ENCODE measurements at places on chromosomes 13 and 19. TPM values are rescaled to one million over a fixed set of nuclear protein-coding genes. Genes with fewer than 3 reads are reported as not detected.

IGFL1 gene
- total RNA-seq, result not detected

CEACAM21 gene
- total RNA-seq, result not detected

BEST2 gene
- 10.4 TPM for total RNA-seq

TMEM255B gene
- total RNA-seq, result 0.82 TPM

TMEM86B gene
- 3.2 TPM for total RNA-seq

SLC1A6 gene
- total RNA-seq, result 18.5 TPM

ZNF611 gene
- total RNA-seq, result 10.3 TPM

FXYD7 gene
- total RNA-seq, result 15.9 TPM

ZNF724 gene
- 77.5 TPM for total RNA-seq

ABHD8 gene
- total RNA-seq, result 16.5 TPM

DNA sequence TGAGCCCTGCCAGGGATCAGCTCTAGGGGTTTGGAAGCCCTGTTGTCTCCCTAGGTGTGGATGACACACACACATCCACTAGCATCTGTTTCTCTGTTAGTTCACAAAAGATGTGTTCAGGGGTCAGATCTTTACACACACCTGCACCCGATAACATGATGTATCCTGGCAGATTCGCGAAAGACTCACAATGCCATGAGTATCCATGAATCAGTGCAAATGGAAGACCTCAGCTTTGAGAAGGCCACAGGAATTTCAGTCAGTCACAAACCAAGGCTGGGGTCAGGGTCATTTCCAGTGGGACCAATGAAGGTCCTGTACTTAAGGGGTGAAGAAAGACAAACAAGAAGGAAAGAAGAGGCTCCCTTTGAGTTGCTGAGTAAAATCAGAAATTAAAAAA, 898.2 kb downstream of the UQCRFS1 start:
- no peak for DNase-seq

- no peak for DNase-seq
Measured at GRCh38 chr13:33289966-33290365, 4.4 kb upstream of the STARD13 start.

DNA sequence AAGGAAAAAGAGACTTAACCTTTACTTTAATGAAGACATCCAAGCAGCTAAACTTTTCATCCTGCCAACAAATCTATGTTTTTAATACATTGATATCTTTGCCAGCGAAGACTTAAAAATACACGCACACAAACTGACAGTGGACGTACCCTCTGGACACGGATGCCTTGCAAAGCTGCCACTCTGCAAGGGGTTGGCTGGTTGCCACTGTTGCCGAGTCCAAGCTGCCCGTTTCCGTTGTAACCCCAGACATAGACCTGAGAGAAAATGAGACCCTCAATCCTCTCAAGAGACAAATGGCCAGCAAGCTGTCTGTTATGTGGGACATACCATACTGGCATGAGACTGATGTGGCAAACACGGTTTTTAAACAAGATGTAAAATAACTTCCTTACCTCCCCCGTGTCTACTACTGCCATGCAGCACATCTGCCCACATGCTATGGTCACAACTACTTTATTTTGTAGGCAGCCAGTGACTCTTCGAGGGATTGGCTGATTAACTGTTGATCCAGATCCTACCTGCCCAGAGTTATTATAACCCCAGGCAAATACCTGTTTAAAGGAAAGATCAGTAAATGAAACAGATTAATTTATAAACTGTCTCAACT, 21.2 kb downstream of the RCBTB2 start:
- DNase-seq, result no peak

DNA sequence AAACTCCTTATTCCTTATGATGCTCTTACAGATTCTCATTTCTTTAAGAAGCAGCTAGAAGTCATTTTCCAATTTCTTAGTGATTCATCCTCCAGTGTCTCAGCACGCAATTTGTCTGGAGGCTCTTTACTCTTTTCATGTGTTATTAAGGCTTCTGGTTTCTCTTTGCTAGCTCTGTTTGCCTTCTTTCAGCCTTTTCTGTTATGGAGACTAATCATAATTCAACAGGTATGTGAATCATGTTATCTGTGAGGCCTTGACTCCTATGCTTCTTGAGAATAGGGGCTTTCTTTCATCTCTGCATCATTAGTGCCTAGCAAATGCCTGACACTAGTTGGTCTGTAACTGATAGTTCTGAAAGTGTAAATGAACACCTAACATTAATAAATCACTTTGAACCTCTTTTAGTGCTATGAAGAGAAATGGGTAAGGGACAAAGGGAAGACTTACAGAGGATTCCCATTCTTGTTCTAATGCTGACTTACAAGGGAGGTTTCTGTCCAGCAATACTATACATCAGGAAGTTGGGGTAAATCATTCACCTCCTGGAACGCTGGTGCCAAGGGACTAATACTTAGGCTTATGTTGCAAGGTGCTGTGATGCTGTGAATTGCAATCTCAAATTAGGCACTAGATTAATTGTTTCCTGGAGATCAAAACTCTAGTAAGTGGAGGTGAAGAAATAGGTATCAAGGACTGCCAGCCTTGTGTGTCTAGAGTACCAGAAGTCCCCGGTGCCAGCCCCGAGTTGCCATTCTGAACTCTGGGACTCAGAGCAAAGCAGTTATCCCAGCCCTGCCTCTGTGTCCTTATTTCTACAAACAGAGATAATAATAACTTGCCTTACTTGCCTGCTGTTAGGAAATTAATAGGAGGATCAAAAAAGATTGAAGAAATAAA, 265.6 kb downstream of the DCLK1 start:
- no peak for DNase-seq

GRCh38 chr19:7987114-7987768, 18.2 kb downstream of the ELAVL1 start:
- DNase-seq, result no peak

DNA sequence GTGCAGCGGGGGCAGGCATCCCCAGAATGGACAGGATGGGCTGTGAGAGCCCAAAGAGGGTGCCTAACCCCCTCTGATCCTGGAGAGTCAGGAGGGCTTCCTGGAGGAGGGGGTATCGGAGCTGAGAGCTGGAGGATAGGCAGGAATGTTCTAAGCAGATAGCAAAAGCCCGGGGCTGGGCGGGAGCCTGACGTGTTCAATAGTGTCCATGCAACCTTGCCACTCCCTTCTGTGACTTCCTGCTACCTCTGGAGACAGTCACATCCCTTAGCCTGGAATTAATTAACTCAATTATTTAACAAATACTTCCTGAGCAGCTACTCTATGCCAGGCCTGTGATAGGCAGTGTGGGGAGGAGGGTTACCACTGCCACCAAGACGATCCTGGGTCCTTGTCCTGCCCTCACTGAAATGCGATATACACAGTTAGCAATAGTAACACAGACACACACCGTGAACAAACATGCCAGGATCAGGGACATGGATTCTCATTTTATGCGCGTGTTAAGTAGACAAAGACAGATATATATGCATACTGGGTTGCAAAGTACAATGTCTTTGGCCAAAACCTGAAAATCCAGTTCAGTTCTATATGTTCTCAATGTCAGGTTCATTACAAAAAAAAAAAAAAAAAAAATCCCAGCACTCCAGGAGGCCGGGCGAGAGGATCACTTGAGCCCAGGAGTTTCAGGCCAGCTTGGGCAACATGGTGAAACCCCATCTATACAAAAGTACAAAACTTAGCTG, 10.7 kb downstream of the AP2S1 start:
- no peak for DNase-seq

- peak; percentile 28 for DNase-seq
Measured at GRCh38 chr13:42001580-42001979, 40.7 kb upstream of the VWA8 start.

- DNase-seq, result no peak
Measured at GRCh38 chr19:30634996-30635975, 263.1 kb downstream of the ZNF536 start.

- DNase-seq, result no peak
Measured at GRCh38 chr13:51605698-51606097, 21.4 kb downstream of the WDFY2 start.

- DNase-seq, result no peak
Measured at GRCh38 chr19:18282788-18283141, 1.3 kb upstream of the JUND start.

DNA sequence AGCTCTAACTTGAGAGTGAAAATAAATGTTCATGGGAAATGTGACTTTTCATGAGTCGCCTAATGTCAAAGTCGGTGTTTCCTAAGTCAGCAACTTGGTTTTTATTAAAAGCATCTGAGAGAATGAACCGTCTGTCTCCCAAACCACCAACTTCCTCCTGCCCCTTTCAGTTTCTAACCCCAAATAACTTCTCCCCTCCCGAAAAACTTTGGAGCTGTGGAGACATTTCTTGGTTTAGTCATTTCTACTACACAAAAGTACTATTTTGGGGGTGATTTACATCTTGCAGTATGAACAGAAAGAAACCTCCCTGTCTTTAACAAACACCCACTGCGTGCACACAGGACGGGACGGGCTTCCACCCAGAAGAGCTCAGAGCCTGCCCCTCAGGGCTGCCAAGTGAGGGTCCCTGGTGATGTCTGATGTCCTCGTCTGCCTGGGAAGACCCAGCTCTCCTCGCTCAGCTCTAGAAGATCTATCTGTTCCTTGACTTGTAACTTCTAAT, 65.0 kb downstream of the RASA3 start:
- no peak for DNase-seq

GRCh38 chr13:100584896-100585295, 3.7 kb downstream of the GGACT start:
- peak; percentile 16 for DNase-seq

GRCh38 chr19:20858861-20859260, 64.2 kb upstream of the ZNF85 start:
- DNase-seq, result peak; percentile 58

- peak; percentile 80 for DNase-seq
Measured at GRCh38 chr19:12838182-12838885, at the start of gene MAST1. TSS of gene MAST1 (plus strand) at chr19:12838515. CDS start at chr19:12838573, 58 bp downstream.

GRCh38 chr19:42269478-42270345, 660 bp downstream of the CIC start:
- no peak for DNase-seq

- DNase-seq, result no peak
Measured at GRCh38 chr19:36026091-36026876, 6.4 kb downstream of the CLIP3 start.

DNA sequence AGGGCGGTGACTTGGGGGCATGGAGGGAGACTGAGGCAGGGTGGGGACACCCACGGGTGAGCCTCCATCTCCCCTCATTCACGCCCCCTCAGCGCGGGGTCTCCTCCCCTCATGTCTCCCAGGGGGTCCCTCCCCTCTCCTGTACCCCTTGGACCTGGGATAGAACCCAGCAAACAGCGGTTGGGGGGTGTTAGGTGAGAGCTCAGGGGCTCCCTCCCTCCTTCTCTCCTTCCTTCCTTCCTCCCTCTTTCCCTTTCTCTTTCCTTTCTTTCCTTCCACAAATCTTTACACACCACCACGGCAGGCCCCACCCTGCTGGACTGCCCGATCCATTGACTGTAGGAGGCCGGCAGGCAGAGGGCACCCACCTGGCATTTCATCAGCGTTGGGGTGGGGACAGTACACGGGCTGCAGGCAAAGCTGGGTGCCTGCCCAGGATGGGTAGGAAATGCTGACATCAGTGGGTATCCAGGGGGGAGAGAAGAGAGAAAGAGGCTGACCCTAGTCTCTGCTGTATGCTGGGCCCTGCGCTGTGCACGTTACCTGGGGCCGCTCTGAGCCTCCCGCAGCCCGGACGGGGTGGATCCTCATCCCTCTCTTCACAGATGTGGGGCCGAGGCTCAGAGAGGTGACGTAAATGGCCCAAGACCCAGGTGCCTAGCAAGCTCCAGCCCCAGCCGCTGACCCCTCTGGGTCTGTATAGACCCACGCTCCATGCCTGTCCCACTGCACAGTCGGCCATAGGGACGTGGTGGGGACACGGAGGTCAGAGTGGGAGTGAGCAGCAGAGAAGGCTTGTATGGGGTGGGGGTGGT, 3.5 kb downstream of the SSC5D start:
- no peak for DNase-seq

DNA sequence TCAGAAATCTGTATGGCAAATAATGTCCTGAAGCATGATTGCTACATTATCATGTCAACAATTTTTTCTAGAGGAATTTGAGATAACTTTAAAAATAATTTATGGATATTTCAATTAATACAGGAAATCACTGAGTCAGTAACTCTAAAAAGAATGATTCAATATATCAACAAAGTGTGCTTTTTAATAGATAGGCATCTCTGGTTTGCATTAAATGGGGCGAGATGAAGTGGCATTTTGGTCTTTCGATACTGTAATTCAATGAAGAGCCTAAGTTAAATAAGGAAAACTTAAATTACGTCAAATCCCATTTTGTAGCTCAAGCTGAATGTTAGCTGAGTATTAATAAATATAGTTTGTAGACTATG, 342.8 kb downstream of the DACH1 start:
- DNase-seq, result no peak

DNA sequence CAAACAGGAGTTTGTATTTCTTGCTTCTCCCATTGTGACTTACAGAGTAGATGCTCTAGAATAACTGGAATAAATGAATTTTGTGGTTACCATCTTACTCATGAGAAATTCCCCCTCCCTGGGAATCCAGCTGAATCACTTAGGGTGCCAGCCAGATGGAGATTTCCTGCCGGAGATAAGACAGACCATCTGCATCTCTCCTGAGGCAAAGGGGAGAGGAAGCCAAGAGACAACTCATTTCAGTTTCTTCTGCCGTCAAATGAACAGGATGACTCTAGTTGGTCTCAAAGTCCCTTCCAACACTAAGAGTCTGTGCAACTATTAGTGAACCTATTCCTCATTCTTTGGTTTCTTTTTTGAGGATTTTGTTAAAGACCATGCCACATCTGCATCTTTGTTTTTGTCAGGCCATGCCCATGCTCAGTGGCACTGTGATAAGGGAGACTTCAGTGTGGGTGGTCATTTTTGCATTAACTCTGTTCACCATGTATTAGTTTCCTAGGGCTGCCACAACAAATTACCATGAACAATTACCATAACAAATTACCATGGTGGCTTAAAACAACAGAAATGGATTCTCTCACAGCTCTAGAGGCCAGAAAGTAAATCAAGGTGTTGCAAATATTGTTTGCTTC, 112.8 kb downstream of the NDFIP2 start:
- DNase-seq, result no peak

GRCh38 chr13:97395447-97396136, 38.4 kb upstream of the RAP2A start:
- no peak for DNase-seq

DNA sequence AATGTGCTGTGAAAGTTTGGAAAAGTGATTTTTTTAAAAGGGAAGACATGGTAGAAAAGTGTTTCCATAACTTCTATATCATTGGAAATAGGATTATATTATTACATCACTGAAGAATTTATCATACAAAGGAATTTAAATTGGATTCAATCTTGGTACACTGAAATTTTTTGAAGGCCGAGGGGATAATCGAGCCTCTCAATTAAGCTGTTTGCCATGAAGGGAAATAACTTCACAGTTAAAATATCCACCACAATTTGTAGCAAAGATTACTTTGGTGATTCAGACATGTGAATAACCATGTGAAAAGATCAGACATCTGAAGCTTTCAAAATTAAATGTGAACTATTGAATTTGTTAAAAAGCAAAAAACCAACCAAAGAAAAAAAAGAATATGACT, 215.3 kb downstream of the KLF5 start:
- no peak for DNase-seq

Measured in GM23338 (cell line).